Umbilical cord (tissue), 2 donors: ENCODE measurements at places on chromosomes 1 and 21. TPM values are rescaled to one million over a fixed set of nuclear protein-coding genes. Genes with fewer than 3 reads are reported as not detected.

The RBM34 gene
- total RNA-seq, result 36.6 TPM

The VSIG8 gene
- not detected for total RNA-seq

The C1orf141 gene
- total RNA-seq, result 2.6 TPM

The MRPL39 gene
- 36.8 TPM for total RNA-seq

The TPTE gene
- 2.9 TPM for total RNA-seq

The CLCN6 gene
- 7.9 TPM for total RNA-seq

The CELA2B gene
- not detected for total RNA-seq

The HLX gene
- total RNA-seq, result 3.6 TPM

The LENEP gene
- total RNA-seq, result not detected

The OLFML2B gene
- total RNA-seq, result 15.4 TPM

The SERTAD4 gene
- 6.5 TPM for total RNA-seq

The NBPF4 gene
- total RNA-seq, result 0.96 TPM

The ADORA1 gene
- 5.8 TPM for total RNA-seq

The CD53 gene
- 30.1 TPM for total RNA-seq

The LINGO4 gene
- total RNA-seq, result 0.96 TPM

The ST6GALNAC5 gene
- 166 TPM for total RNA-seq

The PRUNE1 gene
- total RNA-seq, result 22.6 TPM

The CTH gene
- total RNA-seq, result 3.4 TPM

The PIGP gene
- total RNA-seq, result 30.3 TPM

The LCE3D gene
- total RNA-seq, result 2.4 TPM
